ENCODE measurements at places on chromosomes 3 and 15.

DNA sequence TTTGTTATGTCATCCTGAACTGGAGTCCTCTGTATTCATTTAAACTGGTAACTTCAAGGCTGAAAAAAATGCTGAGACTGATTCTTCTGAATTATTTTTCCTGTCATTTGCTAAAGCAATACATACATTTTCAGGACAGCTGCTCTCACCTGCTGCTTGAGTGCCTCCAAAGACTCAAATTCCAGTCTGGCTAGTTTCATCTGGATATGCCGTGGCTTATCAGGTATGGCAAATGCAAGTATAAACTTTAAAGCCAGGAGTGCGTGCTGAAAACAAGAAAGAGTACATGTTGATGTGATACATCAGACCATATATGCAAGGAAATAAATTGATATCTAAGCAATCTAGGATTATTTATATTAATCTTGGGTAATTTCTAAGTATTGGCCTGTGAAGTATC is 146.1 kb downstream of the SNRK start:
- DNase-seq, result no peak

- no peak for DNase-seq
Observed at GRCh38 chr3:184562878-184563560, 1.4 kb downstream of the EPHB3 start.

GRCh38 chr3:11641316-11641682 is 2.4 kb downstream of the VGLL4 start:
- no peak for DNase-seq

DNA sequence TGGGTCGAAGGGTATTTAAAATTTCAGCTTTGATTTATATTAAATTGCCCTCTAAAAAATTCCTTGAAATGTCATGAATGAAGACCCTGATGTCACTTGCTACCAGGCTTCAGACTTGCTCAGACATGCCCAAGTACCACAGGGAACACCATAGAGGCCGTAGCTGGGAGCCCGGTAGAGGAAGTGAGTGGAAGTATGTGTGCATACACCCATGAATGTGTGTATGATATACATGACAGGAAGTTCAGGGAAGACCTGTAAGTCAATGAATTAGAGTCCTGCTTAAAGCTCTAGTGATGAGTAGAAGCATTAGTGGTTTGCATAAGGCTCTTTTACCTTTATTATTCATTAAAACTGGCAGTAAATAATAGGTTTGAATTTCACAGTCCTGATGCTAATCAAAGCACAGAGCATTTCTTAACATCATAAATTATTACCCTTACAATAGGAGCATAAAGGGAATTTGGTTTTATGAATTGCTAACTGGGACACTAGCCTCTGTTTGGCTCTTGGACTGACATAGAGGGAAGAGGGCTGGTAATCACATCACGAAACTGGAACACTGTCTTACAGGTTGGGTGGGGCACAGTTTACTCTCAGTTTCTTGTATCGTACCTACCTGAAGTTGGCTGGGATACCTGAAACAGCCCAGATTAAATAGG is 144.4 kb downstream of the CHST2 start:
- no peak for DNase-seq

DNA sequence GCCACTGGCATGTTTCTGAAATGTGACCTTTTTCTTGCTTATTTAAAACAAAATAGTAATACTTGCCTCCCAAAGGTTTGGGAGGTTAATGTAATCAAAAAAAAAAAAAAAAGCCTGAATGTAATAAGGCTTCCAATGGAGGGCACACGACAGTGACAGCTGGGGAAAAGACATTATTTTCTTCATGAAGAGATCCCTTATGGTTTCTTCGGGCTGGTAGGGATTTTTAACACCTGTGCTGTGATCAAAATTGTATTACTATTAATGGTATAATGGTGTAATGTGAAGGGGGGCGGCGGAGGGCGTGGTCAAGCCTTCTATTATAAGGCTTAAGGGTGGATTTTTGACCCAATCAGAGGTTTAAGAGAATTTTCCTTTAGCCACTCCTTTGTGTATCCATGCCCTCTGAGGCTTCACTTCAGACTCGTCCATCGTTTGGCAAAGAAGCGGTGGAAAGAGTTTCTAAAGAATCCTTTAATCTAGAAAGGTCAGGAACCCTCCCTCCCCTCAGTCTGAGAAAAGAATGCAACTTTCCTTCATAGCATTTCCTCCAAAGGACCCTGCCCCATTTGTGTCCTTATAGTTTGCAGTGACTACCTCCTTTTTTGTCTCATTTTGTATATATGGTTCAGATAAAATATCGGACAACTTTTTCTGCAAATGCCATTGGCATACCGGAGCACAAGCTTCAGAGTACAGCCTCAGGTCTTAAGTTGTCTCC is 89.5 kb upstream of the CHD2 start:
- DNase-seq, result no peak

DNA sequence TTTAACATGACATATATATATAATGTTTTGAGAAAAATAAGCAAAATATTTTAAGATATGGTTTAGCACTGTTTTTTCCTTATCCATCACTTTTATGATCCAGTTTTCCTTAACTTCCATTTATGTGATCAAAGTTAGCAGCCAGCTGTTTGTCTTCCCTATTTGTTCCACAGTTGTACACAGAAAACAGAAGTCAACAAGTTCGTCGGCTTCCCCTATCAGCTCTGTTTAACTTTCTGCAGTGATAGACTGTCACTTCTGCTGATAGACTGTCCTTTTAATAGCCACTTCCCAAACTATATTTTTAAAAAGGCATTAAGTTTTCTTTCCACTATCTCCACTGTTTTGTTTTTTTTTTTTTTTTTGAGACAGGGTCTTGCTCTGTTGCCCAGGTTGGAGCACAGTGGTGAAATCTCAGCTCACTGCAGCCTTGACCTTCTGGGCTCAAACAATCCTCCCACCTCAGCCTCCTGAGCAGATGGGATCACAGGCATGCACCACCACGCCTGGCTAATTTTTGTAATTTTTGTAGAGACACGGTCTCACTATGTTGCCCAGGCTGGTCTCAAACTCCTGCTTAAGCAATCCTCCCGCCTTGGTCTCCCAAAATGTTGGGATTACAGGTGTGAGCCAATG is 7.2 kb downstream of the FSD2 start:
- DNase-seq, result no peak

DNA sequence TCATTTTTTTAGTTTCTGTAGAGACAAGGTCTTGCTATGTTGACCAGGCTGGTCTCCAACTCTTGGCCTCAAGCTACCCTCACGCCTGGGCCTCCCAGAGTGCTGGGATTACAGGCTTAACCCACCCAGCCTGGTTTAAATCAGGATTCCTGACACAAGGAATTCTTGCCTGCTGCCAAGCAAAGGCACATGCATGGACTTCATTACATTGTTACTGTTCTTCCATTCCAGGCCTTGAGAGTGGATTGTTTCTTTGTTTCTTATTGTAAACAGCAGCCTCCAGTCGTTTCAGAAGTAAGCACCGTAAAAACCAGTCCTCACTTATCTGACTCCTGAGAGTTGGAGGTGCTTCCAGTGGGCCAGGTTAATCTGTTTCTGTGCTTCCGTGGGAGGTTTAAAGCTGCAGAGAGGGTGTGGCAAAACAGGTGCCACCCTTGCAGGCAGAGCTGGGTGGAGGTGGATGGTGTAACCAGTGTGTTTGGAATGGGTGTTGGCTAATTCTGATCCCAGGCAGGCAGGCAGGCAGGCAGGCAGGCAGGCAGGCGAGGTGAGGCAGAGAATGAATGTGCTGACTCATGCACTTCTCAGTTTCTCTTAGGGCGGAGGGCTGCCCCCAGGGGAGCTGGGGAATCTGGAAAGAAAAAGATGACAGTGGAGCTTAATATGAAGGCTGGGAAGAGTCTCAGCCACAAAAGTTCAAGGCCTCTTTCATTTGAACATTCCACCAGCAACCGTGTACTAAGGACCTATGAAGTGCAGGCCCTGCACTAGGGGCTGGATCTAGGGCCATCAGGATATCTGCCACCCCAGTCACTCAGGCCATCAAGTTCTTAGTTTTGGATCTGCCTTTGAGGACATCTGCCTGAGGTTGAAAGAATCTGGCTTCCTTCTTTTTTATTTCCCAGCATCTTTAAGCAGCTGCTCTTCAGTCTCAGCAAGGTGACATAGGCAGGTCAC is 37.0 kb upstream of the CDCP1 start:
- no peak for DNase-seq

All from Jurkat, Clone E6-1 (cell line).